ENCODE measurements at places on chromosomes 5 and 9.
A peak's percentile ranks its signal among the peaks of the same experiment; 100 is the strongest.

DNA sequence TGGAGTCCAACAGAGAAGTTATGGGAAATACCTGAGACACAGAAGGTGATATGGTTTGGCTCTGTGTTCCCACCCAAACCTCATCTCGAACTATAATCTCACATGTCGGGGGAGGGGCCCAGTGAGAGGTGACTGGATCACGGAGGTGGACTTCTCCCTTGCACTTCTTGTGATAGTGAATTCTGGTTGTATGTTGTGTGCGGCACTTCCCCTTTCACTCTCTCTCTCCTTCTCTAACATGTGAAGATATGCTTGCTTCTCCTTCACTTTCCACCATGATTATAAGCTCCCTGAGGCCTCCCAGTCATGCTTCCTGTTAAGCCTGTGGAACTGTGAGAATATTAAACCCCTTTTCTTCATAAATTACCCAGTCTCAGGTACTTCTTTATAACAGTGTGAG is 96.1 kb downstream of the TMEM232 start:
- no peak for DNase-seq

- peak; percentile 79 for DNase-seq
Measured at GRCh38 chr5:111775224-111775623, 18.2 kb upstream of the NREP start.

- no peak for DNase-seq
Measured at GRCh38 chr5:158198636-158199035, 339.7 kb upstream of the CLINT1 start.

DNA sequence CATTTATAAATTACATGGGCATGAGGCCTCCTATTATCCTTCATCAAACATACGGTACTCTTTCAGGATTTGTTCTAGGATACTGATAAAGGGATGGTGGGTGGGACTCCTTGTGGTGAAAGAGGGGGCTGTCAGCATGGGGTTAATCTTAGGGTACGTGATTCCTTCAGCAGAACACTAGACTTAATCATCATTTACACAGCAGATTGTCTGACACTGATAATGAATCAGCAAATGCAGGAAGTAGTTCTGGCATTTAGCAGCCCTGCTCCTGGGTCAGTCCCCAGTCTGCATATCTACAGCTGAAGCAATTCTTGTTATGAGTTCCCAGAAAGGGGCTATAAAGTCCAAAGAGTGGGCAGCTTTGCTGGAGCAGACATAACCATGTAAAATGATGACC is 384.6 kb downstream of the SPOCK1 start:
- no peak for DNase-seq

- no peak for DNase-seq
Measured at GRCh38 chr9:78236551-78236910, 656 bp downstream of the CEP78 start.

Data from inflammatory macrophage treated with lipopolysaccharide for 4 hours (primary cell).